ENCODE measurements at places on chromosomes 13 and 19.

DNA sequence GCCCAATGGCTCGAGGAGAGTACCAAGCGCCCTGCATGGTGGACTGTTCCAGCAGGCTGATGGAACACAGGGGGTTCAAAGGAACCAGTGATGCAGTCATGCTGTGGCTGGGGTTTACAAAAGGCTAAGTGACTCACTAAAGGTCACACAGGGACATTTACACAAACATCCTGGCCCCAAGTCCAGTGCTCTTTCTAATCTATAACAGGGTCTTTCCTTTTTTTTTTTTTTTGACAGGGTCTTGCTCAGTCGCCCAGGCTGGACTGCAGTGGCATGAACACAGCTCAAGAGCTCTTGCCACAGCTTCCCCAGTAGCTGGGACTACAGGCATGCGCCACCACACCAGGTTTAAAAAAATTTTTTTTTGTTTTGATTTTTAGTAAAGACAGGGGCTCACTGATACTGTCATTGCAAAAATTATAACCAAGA, 2.8 kb upstream of the SLC25A15 start:
- peak; percentile 71 for DNase-seq

DNA sequence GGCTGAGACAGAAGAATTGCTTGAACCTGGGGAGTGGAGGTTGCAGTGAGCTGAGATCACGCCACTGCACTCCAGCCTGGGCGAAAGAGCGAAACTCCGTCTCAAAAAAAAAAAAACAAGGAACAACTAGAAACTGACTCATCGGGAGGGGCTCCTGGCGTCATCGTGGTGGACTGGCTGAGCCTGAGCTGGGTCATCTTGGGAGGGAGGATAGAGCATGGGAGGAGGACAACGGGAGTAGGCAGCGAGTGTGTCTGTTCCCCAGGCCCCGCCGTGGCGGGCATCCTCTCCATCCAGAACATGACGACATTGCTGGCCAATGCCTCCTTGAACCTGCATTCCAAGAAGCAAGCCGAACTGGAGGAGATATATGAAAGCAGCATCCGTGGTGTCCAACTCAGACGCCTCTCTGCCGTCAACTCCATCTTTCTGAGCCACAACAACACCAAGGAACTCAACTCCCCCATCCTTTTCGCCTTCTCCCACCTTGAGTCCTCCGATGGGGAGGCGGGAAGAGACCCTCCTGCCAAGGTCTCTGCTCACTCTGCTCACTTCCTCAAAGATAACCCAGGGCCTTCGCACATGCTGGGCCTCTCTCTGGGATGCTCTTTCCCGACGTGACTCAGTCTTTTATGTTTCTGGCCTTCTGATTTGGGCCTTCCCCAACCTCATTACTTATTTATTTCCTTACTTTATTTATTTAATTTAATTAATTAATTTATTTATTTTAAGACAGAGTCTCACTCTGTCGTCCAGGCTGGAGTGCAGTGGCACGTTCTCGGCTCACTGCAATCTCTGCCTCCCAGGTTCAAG, 16.6 kb downstream of the DDX39A start:
- peak; percentile 97 for DNase-seq

- DNase-seq: no peak
Measured at GRCh38 chr13:78258304-78258703, 339.7 kb upstream of the EDNRB start.

GRCh38 chr19:38247126-38247525, 9.0 kb downstream of the PPP1R14A start:
- DNase-seq: peak; percentile 28

DNA sequence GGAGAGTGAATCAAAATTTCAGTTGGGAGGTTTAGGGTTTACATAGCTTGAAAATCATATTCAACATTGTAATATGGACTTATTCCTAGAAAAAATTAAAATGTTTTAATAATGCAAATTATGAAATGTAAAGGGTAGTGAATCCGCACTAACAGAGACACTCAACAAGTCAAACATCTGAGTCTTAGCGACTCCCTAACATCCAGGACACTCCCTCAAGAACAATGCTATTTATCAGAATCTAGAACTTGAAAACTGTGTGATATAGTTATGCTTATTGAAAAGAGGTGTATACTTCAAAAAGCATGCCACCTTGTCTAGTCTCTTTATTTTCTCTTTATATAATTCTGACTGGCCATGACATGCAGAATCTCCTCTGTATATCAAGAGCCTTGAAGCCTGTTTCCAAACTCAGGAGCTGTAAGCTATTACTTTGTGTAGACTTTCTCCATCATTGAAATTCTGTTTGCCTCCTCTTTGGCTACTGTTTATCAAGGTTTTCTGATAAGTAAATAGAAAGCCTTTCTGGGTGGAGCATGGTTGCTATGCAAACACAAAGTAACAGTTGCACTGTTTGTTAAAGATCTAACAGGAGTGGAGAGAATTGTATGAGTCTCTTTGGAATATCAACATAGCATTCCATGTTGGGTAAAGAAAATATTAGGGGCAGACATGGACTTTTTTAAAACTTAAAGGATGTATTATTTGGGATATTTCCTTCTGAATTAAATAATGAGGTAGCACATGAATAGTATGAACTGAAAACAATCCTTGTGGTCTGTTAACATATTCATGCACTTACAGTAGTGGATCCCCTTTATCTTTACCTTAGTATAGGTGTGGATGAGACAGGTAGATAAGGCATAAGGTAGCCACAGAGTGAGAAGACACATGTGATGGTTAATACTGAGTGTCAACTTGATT, 56.4 kb upstream of the MBNL2 start:
- DNase-seq: no peak

DNA sequence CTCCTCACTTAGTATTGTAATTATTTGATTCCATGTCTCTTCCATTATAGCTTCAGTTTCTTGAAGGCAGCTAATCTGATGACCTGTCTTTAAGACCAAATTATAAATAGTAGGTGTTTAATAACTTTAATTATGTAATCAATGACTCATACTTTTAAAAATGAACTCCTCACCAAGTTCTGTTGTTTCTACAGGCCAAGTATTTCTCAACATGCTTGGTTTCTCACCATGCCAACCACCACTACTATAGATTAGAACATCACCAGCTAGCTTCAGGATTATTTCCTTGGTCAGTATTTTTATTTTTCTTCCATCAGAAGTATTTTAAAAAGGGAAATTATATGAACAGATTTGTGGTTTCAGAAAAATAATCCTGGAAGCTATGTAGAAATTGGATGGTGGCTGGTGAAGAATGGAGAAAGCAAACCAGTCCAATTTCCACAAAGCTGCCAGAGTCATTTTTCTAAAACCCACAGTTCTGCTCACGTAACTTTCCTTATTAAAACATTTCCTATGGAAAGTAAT, 237.7 kb upstream of the DACH1 start:
- no peak for DNase-seq

- no peak for DNase-seq
Measured at GRCh38 chr19:18254546-18255503, 19.4 kb downstream of the IQCN start.

All from fibroblast of mammary gland (primary cell).